ENCODE measurements at places on chromosomes 3 and 15. TPM values are rescaled to one million over a fixed set of nuclear protein-coding genes. Genes with fewer than 3 reads are reported as not detected.

Gene STAB1
- 11.9 TPM for total RNA-seq

Gene GADL1
- 2.8 TPM for total RNA-seq

Gene MORC1
- total RNA-seq: not detected

Gene RABL3
- 10.0 TPM for total RNA-seq

Gene CCR8
- total RNA-seq: not detected

Gene TF
- 7.2 TPM for total RNA-seq

Gene LRRIQ4
- 0.63 TPM for total RNA-seq

Gene GPR27
- total RNA-seq: 27.9 TPM

Gene DCUN1D1
- 47.0 TPM for total RNA-seq

Gene IQCF5
- total RNA-seq: not detected

Gene TICRR
- 6.6 TPM for total RNA-seq

Gene FHIT
- 4.7 TPM for total RNA-seq

Gene SLC6A11
- 33.5 TPM for total RNA-seq

Gene TMIE
- 4.1 TPM for total RNA-seq

Gene AHSG
- 0.63 TPM for total RNA-seq

Gene P3H2
- 4.7 TPM for total RNA-seq

Gene B3GNT5
- total RNA-seq: 16.6 TPM

Gene OXSR1
- 57.0 TPM for total RNA-seq

Gene SHISA5
- total RNA-seq: 64.8 TPM

Gene LEKR1
- 1.3 TPM for total RNA-seq

Gene TYRO3
- total RNA-seq: 23.5 TPM

Gene CPA3
- total RNA-seq: not detected

Gene HTR3D
- total RNA-seq: not detected

Gene SEMA3F
- total RNA-seq: 11.3 TPM

Gene GOLGA8T
- total RNA-seq: 0.31 TPM

Gene B3GALNT1
- 88.3 TPM for total RNA-seq

Gene MINAR1
- total RNA-seq: 4.4 TPM

Gene TRIM59
- 14.1 TPM for total RNA-seq

Gene APBA2
- 152 TPM for total RNA-seq

Gene PDZRN3
- total RNA-seq: 96.4 TPM

Gene CD200R1
- 0.31 TPM for total RNA-seq

All from parietal lobe (tissue), 2 donors.